ENCODE measurements at places on chromosomes 2 and 18.

GRCh38 chr2:218255446-218255845 lies 5.4 kb upstream of the GPBAR1 start:
- peak; percentile 22 for DNase-seq

- peak; percentile 92 for DNase-seq
Observed at GRCh38 chr2:218272531-218273212, 2.4 kb downstream of the PNKD start.

- DNase-seq = no peak
Observed at GRCh38 chr2:96247009-96247408, 18.8 kb downstream of the TMEM127 start.

DNA sequence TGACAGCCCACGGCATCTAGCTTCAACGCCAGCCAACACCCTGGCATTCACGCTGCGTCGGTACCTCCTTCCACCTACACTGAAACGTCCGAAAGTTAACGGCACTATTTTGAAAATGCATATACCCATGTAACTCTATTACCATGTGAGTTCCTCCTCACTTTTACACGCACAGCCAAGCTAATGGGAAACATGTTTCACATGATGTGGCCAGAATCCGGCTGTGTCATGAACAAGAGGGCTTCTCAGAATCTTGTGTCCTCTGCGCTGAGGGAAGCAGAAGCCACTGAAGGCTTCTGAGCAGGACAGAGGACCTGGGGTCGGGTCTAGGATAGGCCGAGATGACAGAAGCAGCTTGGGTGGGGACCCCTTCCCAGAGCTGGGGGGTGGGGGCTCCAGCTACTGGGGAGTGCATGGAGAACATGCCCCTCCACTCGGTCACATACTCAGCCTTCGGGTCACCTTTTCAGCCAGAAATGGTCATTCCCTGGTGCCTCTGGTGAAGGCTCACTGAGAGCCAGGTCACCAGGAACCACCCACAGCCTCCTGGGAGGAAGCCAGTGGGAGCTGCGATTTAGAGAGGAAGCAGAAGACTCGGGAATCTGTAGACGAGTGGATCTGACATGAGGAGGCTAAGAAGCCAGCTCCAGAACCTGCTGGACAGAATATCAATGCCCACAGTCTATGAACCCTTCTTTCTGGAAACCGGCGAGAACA lies 41.5 kb downstream of the HDAC4 start:
- DNase-seq = peak; percentile 15

DNA sequence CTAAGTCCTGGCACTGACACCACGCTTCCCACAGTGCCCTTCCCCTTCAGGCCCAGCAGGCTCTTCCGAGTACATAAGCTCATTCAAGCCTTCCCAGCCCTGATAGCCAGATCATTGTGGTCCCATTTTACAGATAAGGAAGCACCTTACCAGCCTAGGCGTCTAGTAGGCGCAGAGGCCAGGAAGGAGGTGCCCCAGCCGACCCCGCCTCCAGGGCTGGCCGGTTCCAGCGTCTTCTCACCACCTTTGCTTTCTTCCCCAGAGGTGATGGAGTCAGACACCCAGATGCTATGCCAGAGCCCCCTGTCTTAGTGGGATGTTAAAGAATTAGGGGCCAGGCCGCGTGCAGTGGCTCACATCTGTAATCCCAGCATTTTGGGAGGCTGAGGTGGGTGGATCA lies 28.9 kb upstream of the EFHD1 start:
- DNase-seq = no peak

- DNase-seq = no peak
Observed at GRCh38 chr2:159130302-159130701, 156.2 kb downstream of the WDSUB1 start.

- DNase-seq = no peak
Observed at GRCh38 chr2:20440001-20440560, 6.8 kb upstream of the RHOB start.

DNA sequence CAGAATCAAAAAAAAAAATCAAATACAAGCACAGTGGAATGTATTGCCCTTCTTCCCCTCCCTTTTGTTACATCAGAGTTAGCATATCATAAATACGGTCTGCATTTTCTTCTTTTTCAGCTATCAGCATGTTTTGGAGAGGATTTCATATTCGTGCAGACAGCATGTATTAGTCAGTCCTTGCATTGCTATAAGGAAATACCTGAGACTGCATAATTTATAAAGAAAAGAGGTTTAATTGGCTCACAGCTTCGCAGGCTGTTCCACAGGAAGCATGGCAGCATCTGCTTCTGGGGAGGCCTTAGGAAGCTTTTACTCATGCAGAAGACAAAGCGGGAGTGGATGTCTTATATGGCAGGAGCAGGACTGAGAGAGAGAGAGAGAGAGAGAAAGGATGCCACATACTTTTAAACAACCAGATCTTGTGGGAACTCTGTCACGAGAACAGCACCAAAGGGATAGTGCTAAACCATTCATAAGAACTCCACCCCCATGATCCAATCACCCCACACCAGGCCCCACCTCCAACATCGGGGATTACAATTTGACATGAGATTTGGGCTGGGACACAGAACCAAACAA lies 8.9 kb downstream of the IL1B start:
- peak; percentile 49 for DNase-seq

- no peak for DNase-seq
Observed at GRCh38 chr2:156695595-156695994, 259.4 kb downstream of the GPD2 start.

- DNase-seq = no peak
Observed at GRCh38 chr2:21585881-21586280, 462.1 kb downstream of the TDRD15 start.

DNA sequence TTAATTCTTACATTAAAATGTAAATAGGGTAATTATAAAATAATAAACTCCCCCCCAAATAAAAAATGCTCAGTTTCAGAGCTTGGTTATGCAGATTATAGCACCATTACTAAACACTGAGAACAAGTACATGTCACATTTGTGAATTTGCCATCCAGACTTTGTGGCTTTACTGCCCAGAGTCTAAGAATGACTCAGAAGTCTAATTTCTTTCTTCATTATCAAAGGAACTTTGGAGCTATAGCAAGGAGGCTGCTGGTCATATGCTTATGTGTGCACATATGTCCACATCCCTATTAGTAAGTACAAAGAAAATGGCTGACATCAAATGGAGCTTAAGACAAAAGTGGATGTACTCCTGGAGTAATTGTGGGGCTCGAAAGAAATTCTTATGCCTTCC lies 248.5 kb upstream of the SESTD1 start:
- DNase-seq = no peak

GRCh38 chr2:197498235-197498936 lies 1.3 kb downstream of the HSPD1 start:
- peak; percentile 5 for DNase-seq

DNA sequence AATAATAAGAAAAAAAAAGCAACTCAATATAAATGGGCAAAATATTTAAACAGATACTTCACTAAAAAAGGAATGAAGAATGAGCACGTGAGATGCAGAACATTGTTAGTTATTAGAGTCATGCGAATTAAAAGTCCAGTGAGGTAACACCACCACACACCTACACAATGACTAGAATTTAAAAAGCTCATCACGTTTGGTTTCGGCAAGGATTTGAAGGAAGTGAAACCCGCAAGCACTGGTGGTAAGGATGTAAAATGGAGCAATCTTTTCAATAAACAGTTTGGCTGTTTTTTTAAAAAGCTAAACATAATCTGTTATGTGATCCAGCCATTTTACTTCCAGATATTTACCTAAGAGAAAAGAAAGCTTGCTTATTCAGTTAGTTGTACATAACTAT lies 1181.6 kb upstream of the CELF4 start:
- DNase-seq = no peak

DNA sequence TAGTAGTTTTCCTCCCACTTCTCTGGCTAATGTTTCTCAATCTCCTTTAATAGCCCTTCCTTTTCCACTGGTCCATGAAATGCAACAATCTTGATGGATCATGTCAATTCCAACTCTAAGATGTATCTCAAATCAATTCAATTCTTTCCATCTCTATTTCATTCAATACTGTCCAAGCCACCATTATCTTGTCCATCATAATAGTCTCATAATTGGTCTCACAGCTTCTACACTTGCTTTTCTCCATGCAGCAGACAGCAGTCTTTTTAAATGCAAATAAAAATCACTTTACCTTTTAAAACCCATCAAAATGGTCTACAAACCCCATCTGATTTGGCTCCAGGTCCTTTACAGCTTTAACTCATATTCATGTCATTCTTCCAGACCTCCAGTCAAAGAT lies 226.6 kb downstream of the EPHA4 start:
- no peak for DNase-seq
